AG08395 (cell line): ENCODE measurements at places on chromosomes 5 and 9.

DNA sequence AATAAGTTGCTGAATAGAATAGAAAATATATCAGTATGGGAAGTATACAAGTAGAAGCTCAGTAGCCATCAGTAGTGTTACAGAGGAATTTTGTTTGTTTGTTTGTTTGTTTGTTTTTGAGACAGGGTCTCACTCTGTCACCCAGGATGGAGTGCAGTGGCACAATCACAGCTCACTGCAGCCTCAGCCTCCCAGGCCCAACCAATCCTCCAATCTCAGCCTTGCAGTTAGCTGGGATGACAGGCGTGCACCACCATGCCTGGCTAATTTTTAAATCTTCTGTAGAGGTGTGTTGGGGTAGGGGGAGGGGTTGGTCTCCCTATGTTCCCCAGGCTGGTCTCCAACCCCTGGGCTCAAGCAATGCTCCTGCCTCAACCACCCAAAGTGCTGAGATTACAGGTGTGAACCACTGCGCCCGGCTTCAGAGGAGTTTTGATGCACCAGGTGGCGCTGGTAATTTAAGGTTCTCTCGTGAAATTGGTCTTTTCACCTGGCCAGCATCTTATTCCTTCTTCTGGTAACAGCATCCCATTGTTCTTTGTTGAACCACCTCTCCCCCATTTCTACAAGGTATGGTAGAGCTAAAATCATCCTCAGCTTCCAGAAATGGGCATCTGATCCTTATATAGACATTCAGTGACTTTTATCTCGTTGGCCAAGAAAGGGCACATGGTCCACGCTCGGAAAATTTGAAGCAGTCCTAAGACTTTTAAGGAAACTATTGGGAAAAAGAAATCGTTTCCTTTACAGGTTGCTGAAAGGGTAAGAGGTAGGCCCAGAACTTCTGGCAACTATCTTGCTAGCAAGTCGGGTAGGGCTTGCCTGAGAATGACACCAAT is 157.1 kb downstream of the ARRDC3 start:
- DNase-seq: no peak

- no peak for DNase-seq
These were observed 85.8 kb upstream of the PHYKPL start for GRCh38 chr5:178318382-178318781.

- DNase-seq: no peak
These were observed 14.3 kb downstream of the PHF2 start for GRCh38 chr9:93590609-93591234.

- DNase-seq: no peak
These were observed 58.4 kb upstream of the SH3GL2 start for GRCh38 chr9:17520268-17521064.

- no peak for DNase-seq
These were observed 36.9 kb downstream of the PCSK5 start for GRCh38 chr9:75927356-75927755.

DNA sequence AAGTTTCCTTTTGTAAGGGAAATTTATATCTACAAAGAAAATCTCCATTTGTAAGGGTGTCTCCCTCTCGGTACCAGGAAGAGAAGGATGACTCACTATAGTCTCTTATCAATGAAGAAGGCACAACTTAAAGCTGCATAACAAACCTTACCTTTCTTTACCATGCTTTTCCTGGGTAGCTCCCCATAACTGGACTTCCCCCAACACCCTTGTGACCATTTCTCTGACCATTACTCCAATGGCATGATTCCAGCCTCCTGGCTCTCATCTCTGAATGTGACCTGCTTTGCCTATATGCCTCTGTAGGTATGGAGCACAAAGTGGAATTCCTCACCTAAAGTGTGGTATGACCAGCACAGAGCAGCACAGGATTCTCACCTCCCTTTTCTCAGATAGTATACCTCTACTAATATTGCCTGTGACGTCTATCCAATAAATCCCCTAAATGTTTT is 62.8 kb downstream of the GNA14 start:
- no peak for DNase-seq
